ENCODE measurements at places on chromosomes 7 and 10. TPM values are rescaled to one million over a fixed set of nuclear protein-coding genes. Genes with fewer than 3 reads are reported as not detected.

The MALRD1 gene
- total RNA-seq, result 1.2 TPM

The SORBS1 gene
- total RNA-seq, result 90.5 TPM

The FFAR4 gene
- not detected for total RNA-seq

DNA sequence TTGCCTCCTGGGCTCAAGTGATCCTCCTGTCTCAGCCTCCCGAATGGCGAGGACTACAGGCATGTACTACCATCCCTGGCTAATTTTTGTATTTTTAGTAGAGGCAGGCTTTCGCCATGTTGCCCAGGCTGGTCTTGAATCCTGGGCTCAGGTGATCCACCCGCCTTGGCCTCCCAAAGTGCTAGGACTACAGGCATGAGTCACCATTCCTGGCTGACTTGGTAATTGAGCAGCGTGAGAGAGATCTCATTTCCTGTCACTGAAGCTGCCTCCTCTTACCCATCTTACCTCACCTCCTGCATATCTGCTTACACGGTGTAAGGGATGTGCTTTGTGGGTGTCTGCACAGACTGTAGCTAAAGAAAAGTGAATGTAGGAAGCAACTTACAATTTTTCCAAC lies 9.7 kb downstream of the IFIT3 start:
- no peak for DNase-seq

GRCh38 chr7:22549051-22549450 lies 49.1 kb upstream of the STEAP1B start:
- DNase-seq, result no peak

DNA sequence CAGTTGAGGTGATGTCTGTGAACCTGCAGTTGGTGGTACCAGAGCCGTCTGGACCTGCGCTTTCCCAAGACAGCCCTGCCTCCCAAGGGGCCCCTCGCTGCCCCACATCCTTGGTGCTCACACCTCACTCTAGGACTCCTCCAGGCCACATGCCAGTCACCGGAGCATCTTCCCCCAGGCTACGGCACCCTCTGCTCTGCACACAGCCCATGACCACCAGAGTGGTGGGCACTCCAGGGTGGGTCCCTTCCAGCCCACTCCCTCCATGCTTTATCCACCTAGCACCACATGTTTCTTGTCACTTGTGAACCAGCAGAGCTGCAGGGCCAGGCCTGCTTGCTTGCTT lies 183.7 kb upstream of the SH2B2 start:
- DNase-seq, result no peak

The HYAL4 gene
- not detected for total RNA-seq

The TBXAS1 gene
- total RNA-seq, result 2.9 TPM

The SPDYE9 gene
- under 0.01 TPM for total RNA-seq
